Stimulated activated CD4-positive, alpha-beta T cell treated with anti-CD3 and anti-CD28 coated beads, Interleukin-15, amount 100 ng/mL, for 1 hour (primary cell): ENCODE measurements at places on chromosomes 12 and 14.

DNA sequence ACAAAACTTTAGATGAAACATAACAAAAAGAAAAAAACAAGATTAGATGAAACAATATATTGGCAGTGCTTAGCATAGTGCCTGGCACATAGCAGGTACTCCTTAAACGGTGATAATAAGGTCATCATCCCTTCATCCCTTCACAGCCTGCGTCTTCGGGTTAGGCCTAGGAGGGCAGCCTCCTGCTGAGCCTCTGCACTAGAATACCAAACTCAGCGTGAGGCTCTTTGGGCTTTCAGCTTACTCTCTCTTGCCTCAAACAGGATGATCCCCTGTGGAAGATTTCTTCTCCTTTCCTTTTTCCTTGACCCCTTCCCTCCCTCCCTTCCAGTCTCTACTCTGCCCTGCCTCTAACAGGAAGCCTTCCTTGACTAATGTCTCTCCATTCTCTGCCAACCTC is 14.4 kb upstream of the FIGNL2 start:
- no peak for DNase-seq

- no peak for DNase-seq
Observed at GRCh38 chr12:82507686-82508085, 149.4 kb downstream of the METTL25 start.

DNA sequence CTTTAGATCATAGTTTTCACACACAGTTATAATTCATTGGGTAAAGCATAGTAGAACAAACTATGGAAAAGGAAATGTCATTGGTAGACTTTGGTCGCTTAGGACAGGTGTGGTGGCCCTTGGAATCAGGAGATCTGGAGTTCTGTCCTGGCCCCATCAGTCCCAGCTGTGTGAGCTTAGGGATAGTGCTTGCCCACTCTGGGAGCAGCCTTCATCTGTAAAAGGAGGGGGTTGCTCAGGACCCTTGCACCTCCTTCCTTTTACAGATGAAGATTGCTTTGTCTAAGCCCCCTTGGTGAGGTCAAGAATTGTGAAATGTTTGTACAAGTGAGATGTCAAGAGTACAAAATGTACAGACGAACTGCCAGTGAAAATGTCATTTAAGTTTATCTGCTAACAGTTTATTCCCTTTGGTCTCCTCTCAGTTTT is 93.2 kb downstream of the BORCS5 start:
- DNase-seq, result no peak

DNA sequence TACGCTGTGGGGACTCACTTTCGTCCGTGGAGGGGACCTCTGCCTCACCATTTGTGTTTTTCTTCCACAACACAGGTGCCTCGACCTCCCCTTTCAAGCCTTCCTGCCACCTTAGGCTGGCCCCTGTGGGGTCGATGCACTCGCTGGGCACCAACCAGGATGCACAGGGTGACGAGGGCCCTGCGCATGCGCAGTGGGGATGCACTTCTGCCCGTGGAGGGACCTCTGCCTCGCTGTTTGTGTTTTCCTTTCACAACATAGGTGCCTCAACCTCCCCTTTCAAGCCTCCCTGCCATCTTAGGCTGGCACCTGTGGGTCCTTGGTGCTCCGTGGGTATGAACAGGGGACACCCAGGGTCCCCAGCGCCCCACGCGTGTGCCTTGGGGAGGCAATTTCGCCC is 356.8 kb downstream of the ALG10 start:
- DNase-seq, result no peak

GRCh38 chr12:48947727-48948126 is 9.6 kb downstream of the ARF3 start:
- no peak for DNase-seq

DNA sequence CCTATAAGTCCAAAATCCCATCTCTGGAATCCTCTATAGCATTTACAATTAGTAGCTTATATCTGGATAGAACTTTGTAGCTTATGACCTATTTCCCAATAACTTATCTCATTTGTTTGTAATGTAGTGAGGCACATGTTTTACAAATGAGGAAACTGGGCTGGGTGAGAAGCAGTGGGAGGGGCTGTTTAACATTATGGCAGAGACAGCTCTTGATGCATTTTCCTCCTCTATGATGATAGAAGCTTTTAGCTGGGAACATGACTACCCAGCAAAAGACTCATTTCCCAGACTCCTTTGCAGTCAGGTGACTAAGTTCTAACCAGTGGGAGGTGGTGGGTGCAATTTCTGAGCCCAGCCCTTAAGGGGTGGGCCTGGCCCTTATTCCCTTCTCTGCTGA is 179.7 kb downstream of the TTC8 start:
- DNase-seq, result no peak

GRCh38 chr14:50362764-50363713 is 33.6 kb downstream of the CDKL1 start:
- peak; percentile 9 for DNase-seq

- no peak for DNase-seq
Observed at GRCh38 chr14:74562515-74563232, 49.4 kb downstream of the LTBP2 start.

- DNase-seq, result no peak
Observed at GRCh38 chr12:109197327-109197726, 80.9 kb downstream of the ACACB start.

- DNase-seq, result no peak
Observed at GRCh38 chr12:51620448-51620847, 29.4 kb downstream of the SCN8A start.

GRCh38 chr14:77046721-77047120 is 18.2 kb upstream of the IRF2BPL start:
- DNase-seq, result no peak

DNA sequence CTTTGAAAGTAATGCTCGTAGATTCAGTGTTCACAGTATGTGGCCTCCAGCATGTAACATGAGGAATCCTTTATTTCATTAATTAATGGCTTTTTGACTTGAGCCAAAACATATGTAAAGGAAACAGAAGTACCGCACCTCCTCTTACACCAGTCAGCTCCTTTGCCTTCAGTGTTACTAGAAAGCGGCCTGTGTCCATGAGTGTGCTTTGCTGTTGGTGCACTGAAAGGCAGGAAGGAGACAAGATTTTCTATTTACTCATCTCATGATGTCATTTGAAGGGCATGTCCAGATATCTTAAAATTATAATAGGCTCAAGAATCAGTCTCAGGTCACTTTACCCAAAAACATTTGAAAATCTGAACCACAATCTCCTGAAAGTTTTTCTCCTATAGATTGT is 9.9 kb upstream of the CCT2 start:
- no peak for DNase-seq

GRCh38 chr12:132559652-132560363 is 50.6 kb downstream of the LRCOL1 start:
- peak; percentile 30 for DNase-seq
